ENCODE measurements at places on chromosomes 4 and X.

GRCh38 chr4:112290341-112290740 lies 4.6 kb upstream of the TIFA start:
- DNase-seq: no peak

- DNase-seq: peak; percentile 25
Observed at GRCh38 chrX:101482296-101482695, 3.0 kb upstream of the ARMCX4 start.

- no peak for DNase-seq
Observed at GRCh38 chrX:65266482-65266881, 268.1 kb downstream of the LAS1L start.

- DNase-seq: no peak
Observed at GRCh38 chr4:186069729-186070128, 773 bp downstream of the TLR3 start.

DNA sequence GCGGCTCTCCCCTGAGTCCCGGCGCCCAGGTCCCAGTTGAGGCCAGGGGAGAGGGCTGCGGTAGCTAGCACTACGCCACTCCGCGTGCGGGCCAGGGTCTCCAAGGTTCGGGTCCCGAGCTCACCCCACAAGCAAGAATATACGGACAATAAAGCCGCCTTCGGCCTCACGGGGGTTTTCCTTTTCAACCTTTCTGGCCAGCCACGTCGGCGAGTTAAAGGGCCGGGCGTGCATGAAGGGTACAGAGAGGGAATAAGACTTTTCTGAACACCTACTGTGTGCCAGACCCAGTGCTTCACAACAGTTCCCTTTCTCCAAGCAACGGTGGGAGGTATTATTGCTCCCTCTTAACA lies 138.5 kb upstream of the ZIC3 start:
- DNase-seq: no peak

- peak; percentile 35 for DNase-seq
Observed at GRCh38 chrX:149495573-149496071, 9.5 kb downstream of the IDS start.

GRCh38 chr4:101205916-101206315 lies 141.4 kb downstream of the PPP3CA start:
- peak; percentile 37 for DNase-seq

GRCh38 chr4:38030023-38030422 lies 69.8 kb downstream of the PTTG2 start:
- no peak for DNase-seq

DNA sequence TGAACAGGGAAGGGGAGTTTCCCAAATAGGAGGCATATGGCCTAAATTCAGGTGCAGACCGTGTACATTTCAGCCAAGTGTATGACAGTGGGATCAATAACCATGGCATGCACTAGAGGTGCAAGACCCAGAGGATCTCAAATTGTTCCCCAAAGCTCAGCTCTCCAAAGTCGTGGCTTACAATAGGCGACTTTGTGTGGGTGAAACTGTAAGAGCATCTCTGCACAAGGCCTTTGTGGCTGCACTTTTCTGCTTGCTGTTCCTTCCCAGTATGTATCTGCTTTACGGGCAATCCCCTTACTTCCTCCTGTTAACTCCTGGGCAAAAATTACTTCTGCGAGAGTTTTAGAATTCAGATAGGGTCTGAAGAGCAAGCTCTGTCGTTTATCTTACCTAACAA lies 518.3 kb upstream of the ZFP42 start:
- DNase-seq: no peak

- DNase-seq: no peak
Observed at GRCh38 chr4:105957680-105958079, 62.4 kb downstream of the NPNT start.

DNA sequence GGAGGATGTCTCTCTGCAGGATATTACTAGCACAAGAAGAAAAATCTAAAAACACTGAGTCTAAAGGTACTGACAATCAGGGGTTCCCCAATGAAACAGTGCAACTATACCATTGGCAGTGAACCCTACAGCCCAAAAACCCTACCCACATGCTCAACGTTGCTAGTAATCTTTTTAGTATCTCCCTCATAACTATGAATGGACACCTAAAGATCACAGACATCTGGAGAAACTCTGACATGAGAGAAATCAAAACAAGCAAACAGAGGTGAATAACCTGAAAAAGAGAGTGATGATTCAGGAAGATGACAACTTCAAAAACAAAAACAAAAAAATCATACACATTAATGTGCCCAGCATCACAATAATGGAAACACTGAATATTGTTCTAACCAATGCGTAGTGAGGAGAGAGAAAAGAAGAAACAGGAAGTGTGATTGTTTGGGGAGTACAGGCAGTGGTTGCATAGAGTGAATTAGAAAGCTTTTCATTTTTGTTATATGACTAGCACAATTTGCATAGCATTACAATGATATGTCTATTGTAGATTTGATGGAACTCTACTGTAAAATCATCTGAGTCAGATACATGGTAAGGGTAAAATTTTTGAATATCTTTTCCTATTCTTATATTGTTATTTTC lies 78.9 kb upstream of the FMR1 start:
- no peak for DNase-seq

- DNase-seq: no peak
Observed at GRCh38 chrX:19389227-19389845, 45.6 kb downstream of the PDHA1 start.

Data from cardiac fibroblast (primary cell).